ENCODE measurements at places on chromosomes 2 and 18.
A peak's percentile ranks its signal among the peaks of the same experiment; 100 is the strongest.

DNA sequence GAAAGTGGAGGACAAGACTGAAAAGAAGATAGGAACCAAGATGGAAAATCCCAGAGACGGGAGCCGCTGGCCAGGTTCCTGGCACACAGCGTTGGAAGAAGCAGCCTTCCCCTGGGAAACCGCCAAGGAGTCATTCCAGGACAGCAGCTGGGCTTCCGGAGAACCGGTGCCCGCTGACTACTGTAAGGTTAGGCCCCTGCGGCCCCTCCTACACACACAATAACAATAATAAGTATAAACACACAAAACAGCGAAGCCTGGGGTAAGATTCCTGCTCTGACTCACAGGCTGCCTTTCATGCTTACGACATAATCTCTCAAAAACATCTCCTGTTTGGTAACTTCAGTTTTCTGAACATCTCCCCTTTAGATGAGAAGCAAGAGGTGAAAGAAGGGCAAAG, 28.1 kb upstream of the MYCN start:
- DNase-seq = no peak

GRCh38 chr18:26480897-26481795, 67.2 kb downstream of the KCTD1 start:
- DNase-seq = no peak

GRCh38 chr2:95301876-95302641, 4.9 kb downstream of the KCNIP3 start:
- DNase-seq = peak; percentile 19

DNA sequence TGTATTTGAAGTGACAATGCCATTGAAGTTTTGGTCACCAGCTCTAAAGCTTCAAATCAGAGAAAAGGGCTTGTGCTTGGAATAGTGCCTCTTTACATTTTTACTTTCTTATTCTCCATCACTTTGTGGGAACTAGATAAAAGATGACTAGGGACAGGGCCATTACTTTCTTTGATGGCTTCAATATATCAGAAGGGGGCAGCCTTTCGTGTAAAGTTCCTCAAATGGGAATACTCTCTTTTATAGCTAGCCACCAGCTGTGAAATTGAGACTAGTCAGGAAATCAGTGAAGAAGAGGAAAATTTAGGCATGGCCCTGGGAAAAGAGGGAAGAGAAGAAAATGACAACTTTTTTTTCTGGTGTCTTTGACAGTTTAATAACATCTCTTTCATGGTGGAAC, 242.5 kb downstream of the DCC start:
- no peak for DNase-seq

DNA sequence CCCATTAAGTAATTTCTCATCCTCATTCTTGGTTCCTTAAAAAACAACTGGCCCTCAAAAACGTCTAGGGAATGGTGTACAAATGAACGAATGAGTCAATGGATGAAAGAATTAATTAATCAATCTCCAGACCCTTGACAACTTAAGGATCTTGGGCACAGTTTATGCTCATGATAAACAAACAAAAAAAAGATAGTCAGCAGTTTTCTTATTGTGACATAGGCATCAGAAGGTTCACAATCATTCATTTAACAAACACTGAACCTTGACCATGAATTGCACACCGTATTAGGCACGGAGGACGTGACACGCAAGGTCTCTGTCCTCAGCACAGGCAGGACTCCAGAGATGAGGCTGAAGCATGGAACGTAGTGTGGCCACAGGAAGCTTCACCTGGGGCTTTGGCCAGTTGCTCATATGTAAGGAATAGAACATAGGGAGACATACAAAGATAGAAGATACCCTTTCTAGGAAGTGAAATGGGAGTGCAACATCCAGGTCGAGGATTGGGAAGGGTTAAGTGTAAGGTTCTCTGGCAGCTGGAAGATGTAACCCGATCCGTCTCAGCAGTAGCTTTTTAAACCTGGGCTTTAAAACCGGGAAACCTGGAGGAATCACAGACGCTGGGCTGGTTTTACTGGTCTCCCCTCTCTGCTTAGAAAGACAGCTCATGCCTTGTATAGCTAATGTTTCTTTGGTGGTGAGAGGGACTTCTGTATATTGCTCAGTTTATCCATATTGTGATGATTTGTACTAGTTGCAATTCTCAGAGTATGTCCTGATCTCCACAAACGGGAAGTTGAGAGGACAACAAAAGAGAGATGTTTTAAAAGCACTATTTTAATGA, 8.9 kb upstream of the LTBP1 start:
- peak; percentile 51 for DNase-seq

- no peak for DNase-seq
Measured at GRCh38 chr2:98805412-98806171, 74.7 kb upstream of the MGAT4A start.

GRCh38 chr2:49154140-49154539, at the start of gene FSHR:
TSS of gene FSHR (minus strand) at chr2:49154515. CDS start at chr2:49154417, 98 bp downstream.
- no peak for DNase-seq

GRCh38 chr2:28423856-28424605, 31.4 kb downstream of the FOSL2 start:
- no peak for DNase-seq

DNA sequence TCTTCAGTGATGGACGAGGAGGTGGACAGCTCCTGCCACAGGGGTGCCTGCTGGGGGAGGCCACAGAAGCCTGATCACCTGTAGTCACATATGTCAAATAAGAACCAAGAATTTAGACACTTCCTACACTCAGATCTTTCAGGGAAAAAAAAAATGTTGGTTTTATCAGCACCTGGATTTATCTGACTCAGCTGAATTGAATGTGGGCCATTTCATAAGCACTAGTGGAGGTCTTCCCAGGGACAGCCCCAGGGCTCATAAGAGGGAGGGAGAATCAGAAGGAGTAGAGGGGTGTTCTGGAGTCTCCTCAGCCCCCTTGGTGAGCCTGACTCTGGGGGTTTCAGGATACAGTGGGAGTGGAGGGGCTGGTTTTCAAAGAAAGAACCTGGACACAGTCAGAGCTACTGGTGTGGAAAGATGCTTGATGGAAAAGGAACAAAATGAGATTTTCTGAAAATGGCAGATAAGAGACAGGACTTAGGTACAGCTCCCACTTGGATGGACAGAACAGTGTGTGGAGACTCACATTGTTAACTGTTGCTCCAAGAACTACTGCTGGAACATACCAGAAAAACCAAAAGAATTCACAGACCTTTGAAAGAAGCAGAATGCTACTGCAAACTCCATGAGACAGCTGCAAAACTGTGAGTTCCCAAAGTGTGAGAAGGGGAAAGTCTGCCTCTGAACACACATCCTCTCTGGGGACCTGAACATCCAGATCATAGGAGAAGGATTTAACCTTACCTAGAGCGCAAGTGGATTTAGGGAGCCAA, 45.4 kb downstream of the LCT start:
- no peak for DNase-seq

DNA sequence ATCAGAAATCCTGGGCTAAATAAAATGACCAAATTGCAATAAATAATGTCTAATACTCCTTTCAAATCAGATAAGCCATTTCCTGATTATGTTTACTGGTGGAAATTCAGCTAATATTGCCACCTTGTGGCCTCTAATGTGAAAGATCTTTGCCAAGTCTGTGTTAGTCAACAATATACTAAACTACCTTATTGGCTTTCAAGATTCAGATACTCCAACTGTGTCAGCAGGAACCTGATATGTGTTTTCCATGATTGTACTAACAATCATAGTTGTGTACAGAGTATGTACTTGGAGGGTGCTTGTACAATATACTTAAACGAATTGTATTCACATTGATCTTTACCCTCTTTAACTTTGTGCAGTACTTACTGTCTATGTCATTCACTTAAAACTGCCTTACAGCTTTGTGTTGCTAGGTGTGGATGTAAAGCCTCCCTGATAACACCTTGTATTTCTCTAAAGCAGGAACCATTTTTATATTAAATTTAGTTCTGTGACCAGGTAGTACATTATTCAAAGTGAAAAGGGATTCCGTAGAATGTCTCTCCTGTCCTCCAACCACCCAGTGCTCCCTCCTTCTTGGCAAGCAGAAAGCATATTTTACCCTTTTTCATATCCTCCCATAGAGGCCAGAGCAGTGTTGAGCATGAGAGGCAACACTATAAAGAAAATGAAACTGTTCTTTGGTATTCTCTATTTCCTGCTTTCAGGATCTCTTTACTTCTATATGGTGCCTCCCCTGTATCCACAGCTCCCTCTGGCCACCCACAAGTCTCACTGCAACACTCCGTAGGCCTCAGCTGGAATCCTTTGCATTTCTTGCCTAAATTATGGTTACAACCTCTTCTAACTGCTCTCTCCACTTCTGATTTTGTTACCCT, 75.2 kb upstream of the C2orf15 start:
- peak; percentile 0 for DNase-seq

- no peak for DNase-seq
Measured at GRCh38 chr2:234564699-234565098, 67.8 kb upstream of the ARL4C start.

DNA sequence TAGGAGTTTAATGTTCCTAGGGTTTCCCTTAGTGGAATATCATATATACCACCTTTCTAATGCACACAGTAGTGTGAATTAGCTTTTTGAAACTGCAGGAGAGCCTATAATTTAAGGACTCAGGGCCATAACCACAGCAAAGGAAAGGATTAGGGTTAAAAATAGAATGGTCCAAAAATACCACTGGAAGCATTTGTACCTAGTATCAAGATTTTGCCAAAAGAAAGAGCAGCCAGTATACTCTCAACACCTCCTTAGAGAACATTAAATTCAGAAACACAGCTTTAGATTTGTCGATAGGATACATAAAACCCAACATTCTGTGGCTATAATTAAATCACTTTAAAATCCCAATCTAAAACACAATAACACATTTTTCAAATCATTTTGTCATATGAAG, 634.9 kb downstream of the EPHA4 start:
- DNase-seq = no peak

- no peak for DNase-seq
Measured at GRCh38 chr2:433216-433615, 145.3 kb upstream of the ALKAL2 start.

DNA sequence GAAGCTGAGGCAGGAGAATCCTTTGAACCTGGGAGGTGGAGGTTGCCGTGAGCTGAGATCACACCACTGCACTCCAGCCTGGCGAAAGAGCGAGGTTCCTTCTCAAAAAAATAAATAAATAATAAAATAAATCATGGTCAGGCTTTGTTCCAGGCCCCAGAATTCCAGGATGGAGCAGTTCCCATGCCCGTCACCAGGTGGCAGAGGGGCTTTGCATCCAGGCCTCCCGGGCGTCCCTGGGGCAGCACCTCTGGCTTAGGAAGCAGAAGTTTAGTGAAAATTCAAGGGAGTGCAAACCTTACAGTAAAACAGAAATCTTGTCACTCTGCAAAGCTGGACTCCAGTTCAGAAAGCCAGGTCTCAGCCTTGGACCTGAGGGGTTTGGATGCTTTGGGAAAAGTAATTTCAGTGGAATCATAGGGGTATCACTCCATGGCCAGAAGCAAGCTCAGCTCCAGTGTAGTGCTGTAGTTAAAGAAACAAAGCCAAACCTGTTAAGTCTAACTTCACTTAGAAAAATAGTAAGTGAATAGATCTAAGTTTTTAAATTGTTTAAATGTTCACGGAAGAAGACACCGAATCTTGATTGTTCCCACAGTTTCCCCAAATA, 512.7 kb downstream of the CMPK2 start:
- DNase-seq = peak; percentile 8

DNA sequence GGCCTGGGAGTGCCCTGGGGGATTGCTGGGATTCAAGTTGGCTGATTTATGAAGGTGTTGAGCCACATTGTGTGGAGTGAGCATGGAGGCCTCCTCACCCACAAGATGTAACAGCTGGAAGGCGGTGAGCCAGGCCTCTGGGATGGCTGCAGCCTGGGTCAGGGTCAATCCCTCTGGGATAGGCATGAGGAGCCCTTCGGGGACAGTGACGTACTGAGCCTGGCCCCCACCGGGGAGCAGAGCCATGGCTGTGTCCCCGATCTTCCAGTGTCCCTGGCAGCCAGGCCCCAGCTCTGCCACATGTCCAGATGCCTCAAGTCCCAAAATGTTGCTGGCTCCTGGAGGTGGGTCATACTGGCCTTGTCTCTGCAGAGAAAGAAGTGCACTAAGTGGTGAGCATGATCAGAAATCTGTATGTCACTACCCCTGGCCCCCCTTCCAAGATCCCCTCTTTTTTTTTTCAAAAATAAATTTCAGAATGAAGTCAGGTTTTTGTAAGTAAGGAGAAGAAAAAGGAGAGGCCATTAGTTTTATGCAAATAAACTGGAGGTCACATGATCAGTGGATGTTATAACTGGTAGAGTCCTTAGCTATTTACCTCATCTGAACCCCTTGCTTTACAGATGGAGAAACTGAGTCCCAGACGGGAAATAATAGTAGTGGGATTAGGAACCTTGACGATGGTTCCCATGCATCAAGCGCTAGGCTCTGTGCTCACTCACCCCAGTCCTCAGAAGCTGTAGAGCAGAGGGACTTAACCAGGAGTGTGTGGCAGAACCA, 1.7 kb downstream of the TP53I3 start:
- no peak for DNase-seq

GRCh38 chr2:42928692-42929545, 136.5 kb upstream of the HAAO start:
- DNase-seq = peak; percentile 70

- DNase-seq = no peak
Measured at GRCh38 chr2:224121406-224122067, 82.5 kb upstream of the SERPINE2 start.

- no peak for DNase-seq
Measured at GRCh38 chr18:42508683-42509296, 553.8 kb downstream of the PIK3C3 start.

- no peak for DNase-seq
Measured at GRCh38 chr2:145044491-145044890, 524.6 kb upstream of the ZEB2 start.

DNA sequence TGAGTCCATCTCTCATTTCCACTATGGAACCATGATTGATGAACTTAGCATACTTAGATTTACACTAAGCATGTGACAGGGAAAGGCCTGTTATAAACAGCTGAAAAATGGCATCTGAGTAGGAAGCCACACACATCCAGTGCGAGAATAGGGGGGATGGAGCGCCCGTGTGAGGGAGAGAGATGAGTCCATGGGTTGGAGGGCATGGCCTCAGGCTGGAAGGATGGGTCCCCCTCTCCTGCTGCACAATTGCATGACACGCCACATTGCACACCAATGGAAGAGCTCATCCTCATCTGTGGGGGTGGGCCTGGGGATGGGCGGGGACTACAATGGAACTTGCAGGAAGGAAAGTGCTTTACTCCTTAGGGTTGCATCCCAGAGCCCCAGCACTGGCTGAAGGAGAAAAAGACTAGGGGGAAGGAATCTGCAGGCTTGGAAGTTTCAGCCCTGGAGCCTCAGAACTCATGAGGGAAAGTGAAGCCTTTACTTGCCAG, 46.4 kb upstream of the CXCR4 start:
- DNase-seq = no peak

GRCh38 chr2:216911886-216912285, 52.0 kb upstream of the TNP1 start:
- no peak for DNase-seq

- DNase-seq = no peak
Measured at GRCh38 chr2:40144022-40144421, 307.9 kb downstream of the SLC8A1 start.

DNA sequence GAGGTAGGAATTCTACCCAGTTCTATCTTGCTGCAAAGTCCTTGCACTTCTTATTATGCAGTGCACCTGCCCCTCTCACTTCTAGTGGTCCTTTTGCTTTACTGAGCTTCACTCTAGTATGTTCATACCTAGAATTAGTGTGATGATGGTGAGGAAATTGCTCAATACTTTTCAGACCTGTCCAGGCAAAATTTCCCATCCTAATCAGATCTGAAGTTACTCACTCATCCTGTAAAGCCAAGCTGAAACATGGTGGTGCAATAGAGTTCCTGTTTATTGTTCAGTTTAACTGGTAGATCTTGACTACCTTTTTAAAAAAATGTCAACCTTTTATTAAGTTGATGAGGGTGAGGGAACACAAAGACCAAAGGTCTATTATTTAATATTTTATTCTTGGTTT, 12.6 kb upstream of the FIGN start:
- no peak for DNase-seq

- no peak for DNase-seq
Measured at GRCh38 chr2:72949642-72950041, 32.3 kb downstream of the EMX1 start.

Data from NCI-H524 treated with DMSO at 0.1 percent for 48 hours (cell line).